Ovary (tissue), 10 donors: ENCODE measurements at places on chromosomes 3 and 15. TPM values are rescaled to one million over a fixed set of nuclear protein-coding genes. Genes with fewer than 3 reads are reported as not detected.

DNA sequence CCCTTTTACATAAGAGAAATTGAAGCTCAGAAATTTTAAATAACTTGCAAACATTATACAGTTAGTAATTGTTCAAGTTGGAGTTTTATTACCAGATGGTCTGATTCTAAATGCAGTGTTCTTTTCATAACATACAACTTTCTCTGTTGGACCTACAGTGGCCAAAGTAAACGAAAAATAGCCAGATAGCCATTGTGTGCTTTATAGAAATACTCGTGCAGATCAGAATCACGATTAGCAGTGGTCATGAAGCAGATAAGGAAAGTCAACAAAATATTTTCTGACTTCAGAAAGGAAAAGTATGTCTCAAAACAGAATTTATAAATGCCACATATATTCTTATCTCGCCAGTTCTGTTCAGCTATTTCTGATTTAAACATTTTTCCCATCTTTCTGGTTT lies 436.9 kb downstream of the CNTN6 start:
- H3K36me3 ChIP-seq = no peaks in the 10 kb centered on the region
- no peaks in the 10 kb centered on the region for H3K4me1 ChIP-seq

GRCh38 chr3:177150218-177150916 lies 46.9 kb downstream of the TBL1XR1 start:
- H3K4me3 ChIP-seq = no peak overlapping the region
- H3K4me1 ChIP-seq = peaks cover 16% of the 10 kb centered on the region
- no peak overlapping the region for H3K27ac ChIP-seq
- no peaks in the 10 kb centered on the region for H3K27me3 ChIP-seq
- no peak for DNase-seq
- no peaks in the 10 kb centered on the region for H3K36me3 ChIP-seq

- no peak for DNase-seq
- no peaks in the 10 kb centered on the region for H3K27me3 ChIP-seq
- H3K4me3 ChIP-seq = no peak overlapping the region
- H3K36me3 ChIP-seq = no peaks in the 10 kb centered on the region
Observed at GRCh38 chr3:17508180-17508752, 234.2 kb downstream of the TBC1D5 start.

GRCh38 chr15:76898102-76898501 lies 7.0 kb downstream of the SCAPER start:
- no peaks in the 10 kb centered on the region for H3K4me1 ChIP-seq
- H3K4me3 ChIP-seq = no peak overlapping the region
- H3K27me3 ChIP-seq = no peaks in the 10 kb centered on the region
- no peaks in the 10 kb centered on the region for H3K36me3 ChIP-seq
- no peak overlapping the region for H3K27ac ChIP-seq

The BFSP2 gene
- not detected for polyA plus RNA-seq
